Stimulated activated CD4-positive, alpha-beta T cell treated with anti-CD3 and anti-CD28 coated beads, Interleukin-4, amount 100 ng/mL, for 24 hours (primary cell): ENCODE measurements at places on chromosomes 6 and 20.

DNA sequence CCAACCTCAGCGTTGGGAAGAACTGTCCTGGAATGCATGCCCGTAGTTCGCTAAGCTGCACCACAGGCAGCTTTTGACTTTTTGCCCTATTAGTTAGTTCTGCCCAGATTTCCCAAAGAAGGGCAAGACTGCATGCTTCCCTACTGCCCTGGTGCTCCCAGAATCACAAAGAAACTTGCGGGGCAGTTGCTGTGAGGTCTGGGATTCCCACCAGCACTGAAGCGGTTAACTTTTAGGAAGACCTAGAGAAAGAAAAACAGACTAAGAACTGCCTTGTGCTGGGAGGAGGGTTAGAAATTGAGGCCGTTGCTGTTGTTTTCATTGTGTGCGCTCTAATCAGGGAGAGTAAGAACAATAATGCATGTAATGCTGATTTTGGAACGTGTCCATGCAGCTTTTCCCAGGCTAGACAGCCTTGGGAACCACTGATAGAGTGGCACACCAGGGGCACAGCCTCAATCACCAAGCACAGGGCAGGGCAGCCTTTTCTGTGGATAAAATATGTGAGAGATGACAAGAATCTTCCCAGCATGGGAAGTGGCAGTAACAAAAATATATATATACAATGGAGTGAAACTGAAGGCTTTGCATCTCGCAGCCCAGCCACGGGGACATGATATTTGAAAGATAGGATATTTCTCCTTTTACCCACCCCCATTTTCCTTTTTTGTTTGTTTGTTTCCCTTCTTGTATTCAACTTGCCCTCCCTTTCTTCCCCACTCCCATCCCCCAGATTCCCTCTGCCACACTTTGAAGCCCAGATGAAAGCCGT is 137.7 kb upstream of the HEY2 start:
- no peak for DNase-seq

DNA sequence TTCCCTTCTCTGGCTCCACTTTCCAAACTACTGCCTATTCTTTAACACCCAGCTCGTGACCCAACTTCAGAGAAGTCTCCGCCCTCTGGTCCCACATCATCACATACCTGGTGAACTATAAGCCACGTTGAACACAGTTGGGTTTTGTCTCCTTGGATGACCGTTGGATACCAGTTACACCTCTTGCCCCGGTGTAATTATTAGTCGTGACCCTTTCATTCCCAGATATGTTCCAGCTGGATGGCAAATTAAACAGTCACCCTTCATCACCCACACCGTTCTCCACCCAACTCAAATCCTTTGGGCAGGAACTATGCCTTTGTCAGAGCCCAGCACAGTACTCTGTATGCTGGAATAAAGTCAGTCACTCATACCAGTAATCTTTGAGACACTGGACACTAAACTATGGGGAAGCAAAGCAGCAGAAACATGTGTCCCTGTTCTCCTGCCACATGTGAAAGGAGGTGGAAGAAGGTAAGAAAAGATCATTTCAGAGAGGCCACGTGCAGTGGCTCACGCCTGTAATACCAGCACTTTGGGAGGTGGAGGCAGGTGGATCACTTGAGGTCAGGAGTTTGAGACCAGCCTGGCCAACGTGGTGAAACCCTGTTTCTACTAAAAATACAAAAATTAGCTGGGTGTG is 22.5 kb downstream of the PLAGL2 start:
- no peak for DNase-seq

- no peak for DNase-seq
Measured at GRCh38 chr6:104606361-104606760, 253.4 kb downstream of the HACE1 start.

DNA sequence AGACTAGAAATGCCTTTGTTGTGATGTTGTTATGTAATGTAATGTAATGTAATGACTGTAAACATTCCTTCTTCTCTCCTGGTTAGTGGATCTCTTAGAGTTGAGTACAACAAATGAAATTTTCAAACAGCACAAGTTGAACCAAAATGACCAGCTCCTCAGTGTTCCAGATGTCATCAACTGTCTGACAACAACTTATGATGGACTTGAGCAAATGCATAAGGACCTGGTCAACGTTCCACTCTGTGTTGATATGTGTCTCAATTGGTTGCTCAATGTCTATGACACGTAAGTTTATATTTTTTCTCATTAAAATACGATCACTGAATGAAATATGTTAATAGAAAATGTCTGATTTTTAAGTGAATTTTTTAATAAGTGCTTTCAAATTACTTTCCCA is 496.7 kb downstream of the UTRN start:
- DNase-seq = no peak

GRCh38 chr6:94636780-94637385 is 940.5 kb upstream of the MANEA start:
- no peak for DNase-seq

- DNase-seq = no peak
Measured at GRCh38 chr6:164124986-164125385, 710.5 kb downstream of the QKI start.

GRCh38 chr20:6605055-6605935 is 162.2 kb upstream of the BMP2 start:
- no peak for DNase-seq

GRCh38 chr6:40042232-40042631 is 108.0 kb upstream of the MOCS1 start:
- DNase-seq = no peak

GRCh38 chr6:144302701-144303372 is 17.7 kb downstream of the UTRN start:
- no peak for DNase-seq

GRCh38 chr6:127518710-127519468 is at the start of gene MTCL3:
Gene MTCL3 (minus strand): TSS chr6:127519335.
- peak; percentile 66 for DNase-seq
